ENCODE measurements at places on chromosomes 3 and 15.

- no peak for DNase-seq
These were observed 419 bp downstream of the HYKK start for GRCh38 chr15:78507831-78508160.

DNA sequence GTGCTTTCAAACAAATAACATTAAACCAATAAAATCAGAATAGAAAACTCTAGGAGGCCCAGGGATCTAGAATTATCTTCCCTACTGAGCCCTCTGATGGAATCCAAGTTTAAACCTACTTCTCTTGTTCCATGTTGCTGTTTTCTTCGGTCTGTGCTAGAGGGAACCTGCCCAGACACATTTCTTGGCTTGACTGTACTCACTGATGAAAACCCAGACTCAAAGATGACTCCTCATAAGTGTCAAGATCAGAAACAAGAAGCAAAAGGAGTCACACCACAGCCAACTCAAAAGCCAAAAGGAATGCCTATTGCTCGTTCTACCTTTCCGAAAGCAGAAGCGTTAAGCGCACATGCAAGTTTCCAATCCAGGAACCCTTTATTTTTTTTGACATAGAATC, 31.6 kb downstream of the SCAP start:
- DNase-seq, result no peak

DNA sequence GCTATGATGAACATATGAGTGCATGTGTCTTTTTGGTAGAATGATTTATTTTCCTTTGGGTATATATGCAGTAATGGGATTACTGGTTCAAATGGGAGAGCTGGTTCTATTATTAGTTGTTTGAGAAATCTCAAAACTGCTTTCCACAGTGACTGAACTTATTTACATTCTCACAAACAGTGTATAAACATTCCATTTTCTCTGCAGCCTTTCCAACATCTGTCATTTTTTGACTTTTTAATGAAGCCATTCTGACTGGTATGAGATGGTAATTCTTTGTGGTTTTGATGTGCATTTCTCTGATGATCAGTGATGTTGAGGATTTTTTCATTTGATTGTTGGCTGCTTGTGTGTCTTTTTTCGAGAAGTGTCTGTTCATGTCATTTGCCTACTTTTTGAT, 1124.2 kb downstream of the NAALADL2 start:
- no peak for DNase-seq

DNA sequence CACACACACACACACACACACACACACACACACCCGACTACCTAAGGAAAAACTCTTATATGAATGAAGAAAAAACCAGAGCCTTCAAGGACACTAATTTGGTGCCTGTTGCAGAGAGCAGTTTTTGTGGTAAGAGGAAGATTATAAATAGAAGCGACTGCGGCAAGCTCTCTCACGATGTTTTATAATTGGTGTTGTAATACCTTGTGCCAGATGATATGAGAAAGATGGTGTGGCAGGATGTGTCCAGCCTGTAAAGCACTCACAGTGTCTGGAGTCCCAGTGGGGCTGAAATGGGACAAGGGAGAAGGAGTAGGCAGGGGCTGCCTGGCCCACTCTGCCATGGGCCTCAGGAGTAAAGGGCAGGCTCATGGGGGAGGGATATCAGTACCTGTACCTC, 839.9 kb downstream of the AGBL1 start:
- DNase-seq, result no peak

DNA sequence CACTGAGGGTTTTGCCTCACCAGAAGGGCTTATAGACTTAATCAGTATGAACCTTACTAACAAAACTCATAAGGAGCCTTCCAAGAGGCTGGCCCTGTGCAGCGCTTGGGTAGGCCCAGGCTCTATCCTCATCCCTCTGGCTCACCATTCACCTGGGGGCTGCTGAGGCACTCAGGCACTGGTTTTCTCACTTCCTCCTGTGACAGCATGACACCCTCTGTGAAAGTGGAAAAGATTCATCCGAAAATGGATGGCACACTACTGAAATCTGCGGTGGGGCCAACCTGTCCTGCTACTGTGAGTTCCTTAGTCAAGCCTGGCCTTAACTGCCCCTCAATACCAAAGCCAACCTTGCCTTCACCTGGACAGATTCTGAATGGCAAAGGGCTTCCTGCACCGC, 41.3 kb downstream of the PSMD6 start:
- no peak for DNase-seq

DNA sequence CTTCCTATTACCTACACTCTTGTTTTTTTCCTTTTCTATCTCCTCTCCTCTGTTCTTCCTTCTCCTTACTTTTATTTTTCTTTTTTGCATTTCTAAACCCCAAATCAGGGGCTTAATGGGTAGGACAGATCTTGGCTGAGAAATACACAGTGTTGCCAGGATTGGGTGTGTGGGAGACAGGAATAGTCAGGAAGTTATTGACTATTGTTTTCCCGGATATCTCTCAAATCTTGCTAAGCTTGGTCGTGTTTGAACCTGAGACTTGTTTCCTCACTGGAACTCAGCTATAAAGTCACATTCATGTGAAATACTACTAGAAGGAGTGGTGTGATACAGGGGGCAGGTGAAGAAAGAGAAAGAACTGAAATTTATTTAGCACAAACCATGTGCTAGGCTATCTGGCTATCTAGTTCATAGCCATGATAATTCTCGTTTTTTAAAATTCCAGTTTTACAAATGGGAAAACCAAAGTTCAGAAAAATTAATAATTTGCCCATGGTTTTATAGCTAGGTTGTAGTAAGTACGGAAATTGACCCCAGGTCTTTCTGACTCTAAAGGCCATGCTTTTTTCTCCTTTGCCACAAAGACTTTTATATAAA, 343.2 kb upstream of the UMPS start:
- DNase-seq, result no peak

- DNase-seq, result no peak
These were observed 20.3 kb downstream of the SPG21 start for GRCh38 chr15:64969401-64969800.

GRCh38 chr3:18575573-18575972, 150.4 kb upstream of the SATB1 start:
- no peak for DNase-seq

GRCh38 chr15:60652245-60652644, 173.3 kb upstream of the ICE2 start:
- DNase-seq, result no peak

- DNase-seq, result peak; percentile 69
These were observed 8.7 kb downstream of the SRP14 start for GRCh38 chr15:40029979-40030893.

GRCh38 chr3:17065315-17065714, 180.6 kb downstream of the PLCL2 start:
- DNase-seq, result no peak
